ENCODE measurements at places on chromosomes 5 and 9.

GRCh38 chr9:2560180-2560579 lies 61.4 kb upstream of the VLDLR start:
- DNase-seq, result no peak

DNA sequence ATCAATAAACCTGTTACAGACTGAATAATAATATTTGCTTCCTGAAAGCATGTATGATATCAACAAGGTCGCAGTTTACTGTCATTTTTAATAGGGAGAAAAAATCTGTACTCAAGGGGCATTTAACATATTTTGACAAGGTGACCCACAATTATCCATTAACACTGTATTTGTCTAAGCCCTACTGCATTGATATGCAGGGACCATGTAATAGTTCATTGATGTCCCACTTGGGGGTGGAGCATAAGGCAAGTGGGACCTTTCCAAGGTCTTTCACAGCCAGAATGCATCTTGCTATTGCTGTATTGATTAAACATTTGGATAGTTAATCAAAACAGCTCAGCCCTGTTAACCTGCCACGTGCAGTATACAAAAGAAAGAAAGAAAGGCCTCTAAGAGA lies 502.0 kb downstream of the NR2F1-AS1 start:
- DNase-seq, result no peak

DNA sequence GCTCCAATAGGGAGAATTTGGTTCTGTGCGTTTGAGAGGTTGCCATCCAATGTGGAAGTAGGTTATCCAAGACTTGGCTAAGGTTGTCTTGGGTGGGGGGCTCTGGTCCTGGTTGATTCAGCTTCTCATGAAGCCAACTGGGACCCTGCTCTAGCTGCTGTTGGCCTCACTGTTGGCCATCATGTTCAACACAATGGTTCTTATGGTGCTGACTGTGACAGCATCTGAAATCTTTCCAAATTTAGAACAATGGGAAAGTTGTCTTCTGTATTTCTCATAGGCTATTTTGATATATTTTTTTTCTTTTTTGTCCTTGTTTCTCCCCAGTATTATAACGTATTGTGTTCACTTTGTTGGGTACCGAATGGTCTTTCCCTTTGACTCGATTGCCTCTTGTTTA lies 71.9 kb downstream of the GDNF start:
- no peak for DNase-seq

DNA sequence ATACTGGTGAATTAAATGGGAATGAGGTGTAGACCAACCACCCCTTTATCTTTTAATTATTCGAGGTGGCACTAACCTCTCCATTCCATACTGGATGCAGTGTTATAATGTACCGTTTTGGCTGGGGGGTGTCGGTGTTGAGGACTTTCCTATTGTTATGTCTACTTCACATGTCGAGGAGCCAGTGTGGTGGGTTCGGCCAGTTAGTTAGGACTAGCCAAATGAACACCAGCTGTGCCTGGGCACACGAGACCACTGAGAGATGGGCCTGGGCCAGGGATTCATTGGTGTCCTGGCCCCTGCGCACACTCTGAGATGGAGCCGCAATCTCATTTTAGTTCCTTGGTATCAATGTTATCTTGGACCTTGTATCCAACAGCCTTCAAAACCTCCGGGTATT lies 186.2 kb downstream of the CACNA1B start:
- no peak for DNase-seq

DNA sequence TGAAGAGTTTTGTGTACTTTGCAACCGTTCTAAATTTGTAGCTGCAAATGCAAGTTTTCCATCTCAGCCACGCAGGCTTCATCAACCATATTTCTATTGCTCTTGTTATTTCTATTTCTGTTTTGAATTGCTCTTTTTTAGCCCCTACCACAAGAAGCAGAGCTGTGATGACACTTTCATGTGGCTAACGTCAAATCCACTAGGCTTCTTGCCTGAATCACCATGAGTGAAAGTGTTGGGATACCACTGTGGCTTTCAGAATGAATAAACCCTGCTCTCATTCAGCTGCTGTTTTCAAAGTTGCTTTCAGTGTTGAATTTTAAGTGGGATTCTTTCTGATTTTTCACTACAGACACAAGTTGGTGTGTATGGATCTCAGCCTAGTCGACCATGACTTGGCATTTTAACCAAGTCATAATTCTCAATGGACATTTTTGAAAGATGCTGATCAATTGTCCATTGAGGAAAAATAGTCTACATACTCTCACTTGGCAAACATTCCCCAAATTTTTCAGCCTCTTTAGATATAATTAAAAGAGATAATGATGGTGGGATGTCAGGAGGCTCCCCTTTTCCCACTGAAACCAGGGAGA lies 41.0 kb upstream of the MTAP start:
- no peak for DNase-seq
